ENCODE measurements at places on chromosomes 2 and 18. TPM values are rescaled to one million over a fixed set of nuclear protein-coding genes. Genes with fewer than 3 reads are reported as not detected.

DNA sequence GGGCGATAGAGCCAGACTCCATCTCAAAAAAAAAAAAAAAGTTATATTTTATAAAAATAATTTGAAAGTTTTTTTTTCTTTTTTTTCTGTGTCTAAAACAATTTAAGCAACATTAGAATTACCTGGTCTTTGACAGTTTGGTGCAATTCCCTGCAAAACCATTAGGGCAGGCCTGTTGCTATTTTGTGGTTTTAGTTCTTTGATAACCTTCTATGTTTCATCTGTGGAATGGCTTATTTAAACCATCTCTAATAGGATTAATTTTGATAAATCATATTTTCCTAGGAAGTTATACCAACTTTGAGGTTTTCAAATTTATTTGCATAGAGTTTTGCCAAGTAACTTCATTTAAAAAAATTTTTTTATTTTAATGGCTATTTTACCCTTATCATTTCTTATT, 141.2 kb upstream of the TWIST2 start:
- DNase-seq: no peak

GRCh38 chr18:76592981-76593381, 97.9 kb upstream of the ZNF516 start:
- no peak for DNase-seq

LAMA1 gene
- not detected for total RNA-seq

SOCS6 gene
- 1.6 TPM for total RNA-seq

CAVIN2 gene
- not detected for total RNA-seq

RBMS1 gene
- 30.9 TPM for total RNA-seq

CNOT9 gene
- total RNA-seq: 60.5 TPM
